Stimulated activated CD4-positive, alpha-beta T cell treated with anti-CD3 and anti-CD28 coated beads, Interleukin-15, amount 100 ng/mL, for 1 hour (primary cell): ENCODE measurements at places on chromosomes 3 and 15.
A peak's percentile ranks its signal among the peaks of the same experiment; 100 is the strongest.

DNA sequence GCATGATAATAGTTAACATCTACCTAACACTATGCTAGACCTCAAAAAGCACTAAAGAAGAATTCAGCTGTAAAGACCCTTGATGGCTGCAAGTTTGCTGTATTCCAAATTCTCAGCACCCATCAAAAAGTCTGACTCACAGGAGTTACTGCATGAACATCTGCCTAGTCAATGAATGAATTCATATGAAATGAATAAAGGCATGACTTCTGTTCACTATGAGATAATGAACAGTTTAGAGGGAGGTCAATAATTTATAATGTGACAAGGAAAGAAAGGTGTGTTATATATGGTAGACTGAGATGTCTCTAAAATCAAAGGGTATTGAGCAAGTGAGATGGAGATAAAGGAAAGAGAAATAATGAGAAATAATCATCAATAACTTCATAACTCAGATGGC lies 508.2 kb upstream of the TGFBR2 start:
- DNase-seq, result no peak

- no peak for DNase-seq
These were observed 274.3 kb upstream of the PPP2R3A start for GRCh38 chr3:135691240-135691639.

GRCh38 chr3:185942907-185943759 lies 5.3 kb upstream of the TRA2B start:
- DNase-seq, result peak; percentile 69

DNA sequence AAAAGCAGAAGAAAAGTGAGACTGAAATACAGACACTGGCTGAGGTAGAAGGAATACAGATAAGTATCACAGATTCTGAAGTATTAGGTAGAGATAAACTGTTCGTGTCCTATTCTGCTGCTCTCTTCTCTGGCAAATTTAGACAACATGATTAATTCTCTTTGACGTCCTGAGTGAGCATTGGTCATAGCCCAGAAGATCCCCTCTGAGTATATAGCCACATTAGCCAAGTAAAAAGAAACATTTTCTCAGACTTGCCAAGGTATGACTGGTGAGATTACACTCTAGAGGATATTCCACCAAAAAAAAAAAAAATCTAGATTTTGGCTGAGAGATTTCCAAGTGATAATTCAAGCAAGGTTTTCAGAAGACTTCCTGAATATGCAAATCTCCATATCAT lies 111.4 kb upstream of the ALCAM start:
- DNase-seq, result no peak

- DNase-seq, result no peak
These were observed 250.3 kb downstream of the POLQ start for GRCh38 chr3:121295452-121295851.

- DNase-seq, result no peak
These were observed 28.3 kb upstream of the HHATL start for GRCh38 chr3:42730706-42731420.

DNA sequence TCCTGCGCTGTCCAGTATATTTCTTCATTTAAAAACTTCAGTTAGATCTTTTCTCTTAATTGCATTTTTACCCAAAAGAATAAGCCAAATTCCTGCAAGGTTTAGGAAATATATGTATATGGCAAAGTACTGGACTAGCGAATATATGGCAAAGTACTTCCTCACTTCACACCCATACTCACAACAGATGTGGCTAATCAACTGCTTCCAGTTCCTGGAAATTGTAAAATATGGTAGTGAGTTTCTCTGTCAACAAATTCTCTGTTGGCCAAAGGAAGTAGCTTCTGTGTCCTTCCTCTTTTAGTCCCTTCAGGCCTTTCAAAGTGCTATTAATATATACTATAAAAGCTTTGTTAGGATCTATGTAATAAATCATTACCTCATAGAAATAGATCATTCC lies 22.0 kb downstream of the GPR15 start:
- DNase-seq, result no peak

DNA sequence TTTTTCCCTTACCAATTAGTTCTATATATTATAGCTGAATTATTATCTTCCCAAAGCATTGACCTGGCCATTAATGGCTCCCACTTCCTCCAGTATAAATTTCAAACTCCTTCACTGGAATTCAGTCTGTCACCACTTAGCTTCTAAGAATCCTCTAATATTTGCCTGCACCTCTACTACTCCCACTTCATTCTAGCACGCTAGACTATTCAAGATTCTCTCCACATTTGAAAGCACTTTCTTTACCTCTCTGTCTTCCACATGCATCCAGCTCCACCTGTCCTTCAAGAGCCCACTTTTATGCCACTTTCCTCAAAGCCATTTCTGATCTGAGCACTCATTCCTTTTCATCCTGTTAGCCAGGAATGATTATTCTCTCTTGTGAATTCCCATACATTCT lies 15.0 kb downstream of the SENP8 start:
- no peak for DNase-seq

DNA sequence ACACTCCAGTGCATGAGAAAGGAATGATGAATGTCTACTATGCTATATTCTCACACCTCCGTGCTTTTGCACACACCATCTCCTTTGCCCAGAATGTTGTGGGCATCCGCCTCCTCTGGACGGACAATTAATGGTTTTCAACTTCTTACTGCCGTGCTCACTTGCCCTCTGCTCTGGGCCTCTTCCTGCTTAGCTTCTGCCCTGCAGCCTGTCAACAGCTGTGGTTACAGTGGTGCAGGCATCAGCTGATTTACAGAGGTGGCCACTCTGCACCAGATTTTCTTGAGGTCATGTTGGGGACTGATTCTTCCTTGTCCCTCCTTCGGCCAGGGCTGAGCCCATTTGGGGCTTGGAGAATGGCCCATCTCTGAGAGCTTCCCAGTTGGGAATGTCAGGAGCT lies 56.5 kb upstream of the TMEM115 start:
- no peak for DNase-seq

DNA sequence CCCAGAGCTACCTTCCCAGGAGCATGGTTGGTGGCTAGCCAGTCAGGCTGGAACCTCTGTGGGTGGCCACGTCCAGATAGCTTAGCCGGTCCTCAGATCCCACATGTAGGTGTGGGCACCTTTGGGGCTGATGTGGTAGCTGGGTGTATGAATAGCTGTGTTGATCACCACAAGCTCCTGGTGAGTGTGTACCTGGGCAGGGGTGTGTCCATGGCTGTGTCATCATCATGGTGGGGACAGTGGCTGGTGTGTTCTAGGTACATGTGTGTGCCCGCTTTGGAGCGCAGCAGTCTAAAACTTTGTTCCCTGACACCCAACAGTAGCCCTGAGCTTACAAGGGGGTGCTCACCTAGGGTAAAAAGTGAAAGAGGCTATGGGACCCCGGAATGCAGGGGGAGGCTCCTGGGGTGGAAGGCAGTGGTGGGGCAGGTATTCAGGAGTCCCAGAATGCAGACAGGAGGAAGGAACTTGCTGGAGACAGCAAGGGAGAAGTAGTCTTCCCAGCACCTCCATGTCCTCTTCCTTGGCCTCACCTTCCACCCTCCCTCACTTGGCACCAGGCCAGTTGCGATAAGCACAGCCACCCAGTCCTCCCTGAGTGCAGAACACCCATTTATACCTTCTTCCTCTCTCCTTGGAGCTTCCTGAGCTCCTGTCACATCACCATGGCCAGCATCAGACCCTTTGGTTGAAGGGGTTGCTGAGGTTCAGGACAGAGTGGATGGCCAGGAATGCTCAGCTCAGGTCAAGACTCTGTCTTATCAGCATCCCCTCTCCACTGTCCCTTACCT lies 1.2 kb downstream of the CISH start:
- no peak for DNase-seq

DNA sequence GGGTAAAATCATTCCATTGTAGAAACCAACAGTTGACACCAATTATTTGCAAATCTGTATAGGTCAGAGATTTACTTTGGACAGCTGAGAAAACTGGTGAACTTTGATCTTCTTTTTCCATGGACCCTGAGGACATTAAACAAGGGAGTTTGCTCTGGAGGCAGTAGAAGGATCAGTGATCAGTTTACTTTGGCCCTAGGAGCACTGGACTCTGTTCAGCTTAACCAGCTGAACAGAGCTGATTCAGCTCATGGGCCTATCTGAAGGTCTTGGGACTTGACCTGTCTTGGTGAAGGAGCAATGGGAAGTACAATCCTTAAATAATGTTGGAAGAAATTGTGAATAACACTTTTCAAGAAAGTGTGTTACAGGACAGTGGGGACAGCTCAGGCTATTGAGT lies 15.2 kb upstream of the TF start:
- DNase-seq, result no peak

GRCh38 chr3:142950972-142951371 lies 12.5 kb downstream of the PAQR9 start:
- no peak for DNase-seq

DNA sequence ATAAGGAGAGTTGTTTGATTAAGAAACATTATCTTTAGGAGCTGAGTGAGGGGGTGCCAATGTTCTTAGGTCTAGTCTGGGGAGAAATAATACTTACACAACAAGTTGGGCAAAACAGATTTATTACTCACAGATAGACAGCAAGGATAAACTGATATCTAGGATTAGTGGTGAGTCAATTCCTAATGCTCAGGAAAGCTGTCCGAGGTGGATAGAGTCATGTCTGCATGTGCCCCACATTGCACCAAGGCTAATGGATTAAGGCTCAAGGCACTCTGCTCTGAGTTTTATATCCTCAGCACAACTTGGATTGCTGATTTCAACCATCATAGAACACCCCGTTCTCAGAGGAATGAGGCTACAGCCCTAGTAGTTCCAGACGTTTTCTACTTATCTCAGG lies 1042.3 kb downstream of the OTOL1 start:
- DNase-seq, result no peak

- no peak for DNase-seq
These were observed 446.5 kb downstream of the GRM7 start for GRCh38 chr3:7307410-7307809.

GRCh38 chr15:86353213-86353612 lies 273.5 kb downstream of the AGBL1 start:
- DNase-seq, result no peak

DNA sequence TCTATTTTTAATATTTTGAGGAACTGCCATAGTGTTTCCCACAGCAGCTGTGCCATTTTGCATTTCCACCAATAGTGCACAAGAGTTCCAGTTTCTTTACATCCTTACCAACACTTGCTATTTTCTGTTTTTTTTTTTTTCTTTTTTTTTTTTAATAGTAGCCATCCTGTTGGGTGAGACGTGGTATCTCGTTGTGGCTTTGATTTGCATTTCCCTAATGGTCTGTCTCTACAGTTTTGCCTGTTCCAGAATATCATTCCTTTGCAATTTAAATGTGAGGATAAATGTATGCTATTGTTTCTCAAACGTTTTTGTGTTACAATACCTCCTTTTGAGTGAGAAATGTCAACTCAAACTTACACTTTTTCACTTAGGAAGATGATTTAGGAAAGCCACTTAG lies 22.4 kb downstream of the RCN2 start:
- DNase-seq, result no peak

GRCh38 chr3:165854696-165855095 lies 17.5 kb upstream of the BCHE start:
- no peak for DNase-seq

- DNase-seq, result no peak
These were observed 835 bp downstream of the SEMA5B start for GRCh38 chr3:123026565-123027291.

- DNase-seq, result no peak
These were observed 38.8 kb downstream of the SLC12A1 start for GRCh38 chr15:48244921-48245320.

DNA sequence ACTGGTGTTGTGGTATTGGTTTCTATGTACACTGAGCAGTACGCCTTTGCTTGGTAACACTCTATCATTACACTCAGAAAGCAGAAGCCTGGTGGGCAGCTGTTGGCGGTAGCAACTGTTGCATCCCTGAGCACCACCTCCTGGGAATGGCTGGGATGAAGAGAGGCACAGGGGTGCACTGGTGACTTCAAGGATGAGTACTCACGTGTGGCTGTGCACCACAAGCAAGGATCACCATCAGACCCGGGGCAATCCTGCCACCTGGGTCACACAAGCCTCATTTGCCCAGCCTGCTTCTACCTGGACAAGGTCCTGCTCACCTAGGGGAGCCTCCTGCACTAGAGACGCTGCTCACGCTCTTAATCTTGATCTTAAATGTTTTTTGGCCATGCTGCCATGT lies 336.4 kb downstream of the SI start:
- no peak for DNase-seq

DNA sequence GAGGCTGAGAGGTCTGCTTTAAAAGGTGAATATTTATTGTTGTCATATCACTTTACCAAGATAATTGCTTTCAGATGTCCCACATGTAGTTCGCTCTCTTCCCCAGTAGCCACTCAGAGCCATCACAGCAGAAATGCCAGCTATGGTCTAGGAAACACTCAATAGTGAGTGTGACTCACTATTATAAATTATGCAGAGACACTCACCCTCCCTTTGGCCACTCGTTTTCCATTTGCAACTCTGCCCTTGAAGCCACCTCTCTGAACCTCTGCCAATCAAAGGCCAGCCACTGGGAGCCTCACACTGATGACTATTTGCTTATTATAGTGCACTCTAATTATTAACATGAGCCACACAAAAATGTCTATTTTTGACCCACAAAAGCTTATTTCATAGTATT lies 328.1 kb upstream of the ATP10A start:
- no peak for DNase-seq

DNA sequence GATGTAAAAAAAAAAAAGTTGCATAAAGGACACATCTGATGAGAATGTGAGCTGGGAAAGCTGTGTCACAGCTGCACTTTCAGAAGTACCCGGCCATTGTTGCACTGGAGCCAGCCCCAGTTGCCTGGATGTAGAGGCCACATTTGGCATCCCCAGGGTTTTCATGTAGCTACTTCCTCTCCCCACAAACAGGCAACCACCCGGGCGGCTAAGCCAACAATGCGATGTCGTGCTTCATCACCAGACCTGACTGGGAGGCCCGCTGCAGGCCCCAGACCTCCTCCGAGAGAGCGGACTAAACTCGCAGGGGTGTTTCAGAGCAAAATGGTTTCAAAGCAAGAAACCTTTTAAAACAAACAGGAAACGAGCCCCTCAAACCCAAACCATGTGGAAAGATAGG lies 142.3 kb downstream of the TMCO5A start:
- DNase-seq, result no peak

DNA sequence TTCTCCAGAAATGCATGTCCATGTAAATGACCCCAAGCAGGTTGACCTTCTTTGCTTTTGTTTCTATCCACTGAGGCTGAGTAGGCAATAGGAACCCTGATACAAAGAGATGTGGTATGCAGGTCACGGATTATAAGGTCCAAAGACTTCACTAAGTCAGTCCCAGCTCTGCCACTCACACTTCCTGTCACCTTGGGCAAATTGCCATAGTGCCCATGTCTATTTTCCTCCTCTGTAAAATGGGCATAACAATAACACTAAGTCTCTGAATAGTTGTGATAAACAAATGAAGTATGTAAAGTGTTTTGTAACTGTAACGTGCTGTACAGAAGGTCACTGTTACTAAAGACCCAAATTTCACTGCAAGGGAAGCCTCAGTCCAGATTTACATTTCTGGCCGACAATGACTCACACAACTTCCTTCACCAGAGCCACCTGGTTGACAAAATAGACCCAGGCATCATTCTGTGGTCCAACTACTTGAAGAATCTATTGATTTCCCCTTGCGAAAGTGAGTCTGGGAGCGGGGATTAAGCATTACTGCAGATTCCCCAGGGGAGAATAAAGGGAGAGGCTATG lies 175.4 kb upstream of the LPP start:
- no peak for DNase-seq
